ENCODE measurements at places on chromosomes 2 and 18.

DNA sequence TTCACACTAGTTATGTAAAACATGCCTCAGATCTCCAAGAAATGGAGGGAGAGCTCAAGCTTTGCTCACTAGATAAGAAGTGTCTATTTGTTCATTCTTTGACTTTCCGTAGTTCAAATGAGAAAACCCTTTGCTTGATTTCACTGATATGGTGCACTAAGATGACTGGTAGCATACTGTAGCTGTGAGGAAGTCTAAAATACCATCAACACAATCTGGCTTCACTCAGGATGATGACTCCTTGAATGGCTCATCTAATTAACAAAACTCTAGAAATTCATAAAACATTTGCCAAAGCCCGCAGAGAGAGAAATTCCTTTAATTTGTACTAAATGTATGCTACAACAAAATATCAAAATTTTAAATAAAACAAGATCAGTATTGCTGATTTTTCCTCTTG is 152.8 kb upstream of the STK17B start:
- DNase-seq, result no peak

DNA sequence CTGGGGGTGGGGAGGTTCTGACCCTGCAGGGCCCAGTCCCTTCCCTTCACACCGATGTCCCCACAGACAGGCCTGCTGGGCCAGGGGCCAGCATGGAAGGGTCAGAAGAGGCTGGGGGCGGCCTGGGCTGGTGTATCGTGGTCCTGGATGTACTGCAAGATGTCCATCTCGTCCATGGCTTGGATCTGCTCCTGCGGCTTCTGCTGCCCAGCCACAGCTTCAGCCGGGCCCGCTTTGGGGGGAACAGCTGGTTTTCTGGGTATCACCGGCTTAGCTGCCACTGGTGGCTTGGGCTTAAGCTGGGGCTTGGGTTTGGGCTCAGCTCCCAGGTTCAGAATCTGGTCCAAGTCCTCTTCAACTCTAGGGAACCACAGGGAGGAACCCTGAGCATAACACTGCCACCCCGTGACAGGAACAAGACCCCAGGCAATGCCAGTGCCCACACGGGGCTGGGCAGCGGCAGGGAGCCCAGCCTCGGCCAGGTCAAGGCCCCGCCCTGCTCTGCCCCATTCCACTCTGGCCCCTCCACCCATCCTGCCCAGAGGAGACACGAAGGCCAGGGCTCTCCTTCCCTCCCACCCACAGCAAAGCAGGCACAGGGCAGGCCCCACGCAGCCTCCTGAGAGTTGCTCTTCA is 31.9 kb downstream of the HS1BP3 start:
- no peak for DNase-seq

DNA sequence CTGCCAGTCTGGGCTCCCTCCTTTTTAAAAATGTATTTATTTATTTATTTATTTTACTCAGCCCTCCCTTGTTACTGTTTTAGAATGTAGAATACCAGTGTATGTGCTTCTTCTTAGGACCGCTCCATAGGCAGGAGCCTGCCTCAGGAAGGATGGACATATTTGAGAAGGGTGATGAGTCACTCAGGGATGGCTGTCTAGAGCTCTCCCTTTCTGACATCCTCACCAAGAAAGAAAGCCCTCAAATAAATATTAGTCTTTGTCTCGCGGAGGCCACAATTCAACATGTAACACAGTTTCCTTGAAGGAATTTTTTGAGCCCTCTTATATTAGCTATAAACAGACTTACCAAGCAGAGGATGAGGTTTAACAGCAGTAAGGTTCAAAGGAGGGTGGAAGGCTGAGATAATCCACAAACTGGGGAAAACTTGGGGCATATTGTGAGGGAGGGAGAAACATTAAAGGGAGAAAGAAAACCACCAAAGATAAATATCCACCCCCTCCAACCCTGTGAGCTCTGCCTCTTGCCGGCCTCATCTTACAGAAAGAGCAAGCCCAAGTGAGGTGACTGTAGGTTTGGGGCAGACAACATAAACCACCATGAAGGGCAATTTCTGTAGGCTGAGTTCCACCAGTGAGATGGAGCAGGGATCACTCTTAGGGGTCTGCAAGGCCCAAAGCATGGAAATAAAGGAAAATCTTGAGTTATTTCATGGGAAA is 163.4 kb downstream of the LRRTM1 start:
- DNase-seq, result no peak

- peak; percentile 74 for DNase-seq
These were observed 6.8 kb upstream of the SNED1 start for GRCh38 chr2:240991378-240992263.

DNA sequence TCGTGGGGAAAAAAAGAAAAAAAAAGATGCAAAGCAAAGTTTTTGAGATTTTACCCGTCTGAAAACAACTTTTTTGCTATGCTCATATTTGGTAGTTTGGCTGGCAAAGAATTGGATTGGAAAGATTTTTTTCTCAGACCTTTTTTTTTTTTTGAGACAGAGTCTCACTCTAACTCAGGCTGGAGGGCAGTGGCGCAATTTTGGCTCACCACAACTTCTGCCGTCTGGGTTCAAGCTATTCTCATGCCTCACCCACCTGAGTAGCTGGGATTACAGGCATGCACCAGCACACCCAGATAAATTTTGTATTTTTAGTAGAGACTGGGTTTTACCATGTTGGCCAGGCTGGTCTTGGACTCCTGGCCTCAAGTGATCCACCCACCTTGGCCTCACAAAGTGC is 56.3 kb upstream of the TANC1 start:
- no peak for DNase-seq

DNA sequence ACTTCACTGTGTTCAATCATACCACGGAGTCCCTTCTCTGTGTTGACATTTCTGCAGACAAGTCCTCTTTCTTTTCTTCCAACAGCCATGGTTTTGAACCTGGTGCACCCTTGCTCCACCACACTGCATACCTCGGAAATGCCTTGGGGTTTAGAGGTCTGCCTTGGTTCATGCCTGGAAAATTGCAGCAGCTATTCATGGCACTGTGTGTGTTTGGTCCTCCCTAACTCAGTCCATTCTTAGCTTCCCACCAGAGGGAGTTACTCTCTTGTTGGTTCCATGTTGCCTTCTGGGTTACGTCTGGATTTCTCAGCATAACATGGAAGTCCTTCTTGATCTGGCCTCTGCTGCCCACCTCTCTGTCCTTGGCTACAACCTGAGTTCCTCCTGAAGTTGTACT is 206.0 kb downstream of the FHOD3 start:
- DNase-seq, result no peak

- DNase-seq, result no peak
These were observed 49.0 kb upstream of the MC4R start for GRCh38 chr18:60421356-60422118.

- DNase-seq, result no peak
These were observed 414.7 kb downstream of the LPIN1 start for GRCh38 chr2:12161085-12161484.

DNA sequence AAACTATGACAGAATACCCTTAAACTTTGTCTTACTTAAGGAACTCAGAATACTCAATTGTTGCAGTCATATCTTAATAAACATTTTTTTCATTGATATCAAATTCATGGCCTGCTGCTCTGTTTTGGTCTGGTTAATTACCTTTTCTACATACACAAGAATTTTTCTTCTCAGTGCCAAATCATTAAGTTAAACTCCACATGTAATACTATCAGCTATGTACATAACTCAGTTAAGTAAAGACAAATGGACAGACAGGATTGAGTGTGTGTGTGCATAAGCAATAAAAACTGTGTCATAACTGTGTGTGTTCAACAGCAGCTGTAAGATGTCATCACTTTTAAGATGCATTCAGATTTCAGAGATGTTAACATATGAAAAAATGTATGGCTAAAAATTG is 34.4 kb downstream of the VRK2 start:
- DNase-seq, result no peak

- no peak for DNase-seq
These were observed 38.3 kb downstream of the MRPS9 start for GRCh38 chr2:105076121-105076520.

DNA sequence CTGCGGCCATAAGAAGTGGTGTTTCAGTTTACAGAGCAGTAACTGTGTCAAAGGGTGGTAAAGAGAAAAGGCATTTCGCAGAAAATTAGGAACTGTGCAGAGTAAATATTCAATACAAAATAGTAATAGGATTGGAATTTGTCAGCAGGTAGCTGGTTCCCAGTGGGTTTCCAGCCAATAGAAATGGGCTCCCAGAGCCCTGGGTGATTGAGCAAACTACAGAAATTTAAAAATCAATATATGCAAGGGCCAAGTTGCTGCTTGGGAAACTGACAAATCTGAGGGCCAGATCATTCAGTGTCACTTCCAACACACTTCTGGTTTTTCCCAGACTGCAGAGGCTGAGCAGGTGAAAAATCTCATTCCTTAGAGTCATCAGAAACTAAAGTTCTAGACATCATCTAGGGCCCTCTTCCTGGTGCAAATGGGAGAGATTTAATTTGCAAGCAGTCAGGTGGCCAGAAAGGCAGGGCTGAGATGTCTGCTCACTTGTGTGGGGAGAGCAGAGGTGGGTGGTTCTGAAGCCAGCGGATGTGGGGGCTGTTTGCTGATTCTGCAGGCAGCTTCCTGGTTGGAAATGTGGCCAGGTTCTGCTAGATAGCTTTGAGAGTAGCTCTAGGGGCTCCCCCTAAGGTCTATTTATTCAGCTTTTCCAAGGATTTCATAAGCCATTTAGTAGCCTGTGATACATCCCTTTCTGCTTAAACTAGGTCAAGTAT is 182.4 kb downstream of the NCK2 start:
- DNase-seq, result no peak

GRCh38 chr18:50372743-50373142 is 2.1 kb upstream of the SKA1 start:
- no peak for DNase-seq

- DNase-seq, result no peak
These were observed 8.4 kb downstream of the SNRNP200 start for GRCh38 chr2:96296925-96297324.

DNA sequence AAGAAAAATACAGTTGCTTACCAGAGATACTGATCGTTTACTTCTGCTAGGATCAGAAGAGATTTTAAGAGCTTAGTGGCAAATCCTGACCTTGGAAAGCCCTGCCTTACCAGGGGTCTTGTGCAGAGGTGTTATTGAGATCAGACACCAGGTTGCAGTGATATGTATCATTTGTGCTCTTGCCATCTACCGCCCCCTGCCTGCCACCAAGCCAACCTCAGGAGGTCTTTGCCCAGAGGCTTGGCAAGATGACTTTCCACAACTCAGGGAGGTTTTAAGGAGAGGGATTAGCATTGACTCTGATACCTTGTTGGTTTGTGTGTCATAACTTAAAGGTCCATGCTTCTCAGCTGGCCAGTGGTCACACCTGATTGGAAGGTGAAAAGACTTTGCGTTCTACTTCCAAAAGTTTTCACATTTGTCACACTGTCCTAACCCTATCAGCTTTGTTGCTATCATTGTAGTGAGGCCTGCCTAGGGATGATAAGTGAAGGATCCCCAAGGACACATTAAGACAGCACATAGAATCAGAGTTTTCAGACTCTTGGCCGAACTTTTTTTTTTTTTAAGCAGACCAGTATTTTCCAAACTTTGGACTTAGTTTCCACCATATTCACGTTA is 46.2 kb upstream of the MGAT5 start:
- no peak for DNase-seq

GRCh38 chr18:44949967-44950366 is 269.3 kb downstream of the SETBP1 start:
- DNase-seq, result no peak

DNA sequence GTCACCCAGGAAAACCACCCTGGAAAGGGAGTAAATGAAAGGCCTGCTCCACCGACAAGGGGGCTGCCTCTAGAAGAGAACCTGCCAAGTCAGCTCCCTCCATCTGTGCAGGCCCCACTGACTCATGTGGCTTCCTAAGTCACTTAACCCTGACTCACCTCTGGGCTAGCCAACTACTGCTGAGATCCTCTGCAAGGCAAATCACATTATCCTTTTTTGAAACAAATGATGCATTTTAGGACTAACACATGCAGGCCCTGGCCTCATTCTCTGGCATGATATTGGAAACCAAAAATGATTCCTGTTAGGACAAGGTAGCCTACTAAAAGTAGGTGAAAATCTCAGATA is 474.6 kb downstream of the EPHA4 start:
- DNase-seq, result no peak

DNA sequence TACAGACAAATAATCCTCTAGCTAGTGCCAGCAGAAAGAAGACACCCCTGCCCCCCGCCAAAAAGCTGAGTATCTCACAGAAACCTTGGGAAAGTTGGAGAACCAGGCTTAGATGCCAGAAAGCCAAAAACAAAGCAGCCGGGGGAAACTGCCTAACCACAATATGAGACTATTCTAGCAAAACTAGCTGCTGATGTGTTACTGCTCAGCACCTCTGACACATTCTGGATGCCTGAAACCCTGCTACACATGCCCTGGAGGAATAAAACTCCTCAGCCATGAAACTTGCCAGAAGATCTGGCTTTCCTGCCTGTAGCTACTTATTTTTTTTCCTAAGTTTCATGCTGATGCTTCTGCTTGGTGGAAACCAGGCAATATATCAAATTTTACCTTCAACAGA is 122.7 kb upstream of the GCFC2 start:
- DNase-seq, result no peak

- DNase-seq, result no peak
These were observed 7.1 kb downstream of the ZNF407 start for GRCh38 chr18:74604774-74605173.

- peak; percentile 31 for DNase-seq
These were observed 46.9 kb upstream of the GREB1L start for GRCh38 chr18:21194871-21195771.

DNA sequence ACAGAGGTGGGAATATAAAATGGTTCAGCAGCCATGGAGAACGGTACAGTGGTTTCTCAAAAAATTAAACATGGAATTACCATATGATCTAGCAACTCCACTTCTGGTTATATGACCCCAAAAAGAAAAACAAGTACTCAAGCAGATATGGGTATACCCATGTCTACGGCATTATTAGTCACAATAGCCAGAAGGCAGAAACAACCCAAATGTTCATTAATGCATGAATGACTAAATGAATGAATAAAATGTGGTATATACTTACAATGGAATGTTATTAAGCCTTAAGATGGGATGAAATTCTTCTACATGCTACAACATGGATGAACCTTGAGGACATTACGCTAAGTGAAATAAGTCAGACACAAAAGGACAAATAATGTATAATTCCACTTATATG is 266.8 kb upstream of the FBXO11 start:
- DNase-seq, result no peak

DNA sequence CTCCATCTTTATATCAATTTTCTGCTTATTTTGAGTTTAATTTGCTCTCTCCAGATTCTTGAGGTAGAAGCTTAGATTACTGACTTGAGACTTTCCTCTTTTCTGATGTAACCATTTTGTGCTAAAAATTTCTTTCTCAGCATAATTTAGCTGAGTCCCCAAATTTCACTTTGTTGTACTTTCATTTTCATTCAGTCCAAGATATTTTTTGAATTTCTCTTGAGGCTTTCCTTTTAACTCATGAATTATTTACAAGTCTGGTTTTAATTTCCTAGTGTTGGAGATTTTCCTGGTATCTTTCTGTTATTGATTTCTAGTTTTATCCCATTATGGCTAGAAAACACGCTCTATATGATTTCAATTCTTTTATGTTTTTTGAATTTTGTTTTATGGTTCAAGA is 144.7 kb upstream of the PGAP1 start:
- DNase-seq, result no peak

GRCh38 chr2:120546865-120547390 is 188.7 kb upstream of the GLI2 start:
- DNase-seq, result no peak

- no peak for DNase-seq
These were observed 27.0 kb upstream of the PTPN4 start for GRCh38 chr2:119732601-119733164.

Measured in muscle of arm (tissue), 14 donors.